CD4-positive, alpha-beta T cell treated with Interleukin-6 at 100 ng/mL for 8 hours (primary cell): ENCODE measurements at places on chromosomes 6 and 20.

DNA sequence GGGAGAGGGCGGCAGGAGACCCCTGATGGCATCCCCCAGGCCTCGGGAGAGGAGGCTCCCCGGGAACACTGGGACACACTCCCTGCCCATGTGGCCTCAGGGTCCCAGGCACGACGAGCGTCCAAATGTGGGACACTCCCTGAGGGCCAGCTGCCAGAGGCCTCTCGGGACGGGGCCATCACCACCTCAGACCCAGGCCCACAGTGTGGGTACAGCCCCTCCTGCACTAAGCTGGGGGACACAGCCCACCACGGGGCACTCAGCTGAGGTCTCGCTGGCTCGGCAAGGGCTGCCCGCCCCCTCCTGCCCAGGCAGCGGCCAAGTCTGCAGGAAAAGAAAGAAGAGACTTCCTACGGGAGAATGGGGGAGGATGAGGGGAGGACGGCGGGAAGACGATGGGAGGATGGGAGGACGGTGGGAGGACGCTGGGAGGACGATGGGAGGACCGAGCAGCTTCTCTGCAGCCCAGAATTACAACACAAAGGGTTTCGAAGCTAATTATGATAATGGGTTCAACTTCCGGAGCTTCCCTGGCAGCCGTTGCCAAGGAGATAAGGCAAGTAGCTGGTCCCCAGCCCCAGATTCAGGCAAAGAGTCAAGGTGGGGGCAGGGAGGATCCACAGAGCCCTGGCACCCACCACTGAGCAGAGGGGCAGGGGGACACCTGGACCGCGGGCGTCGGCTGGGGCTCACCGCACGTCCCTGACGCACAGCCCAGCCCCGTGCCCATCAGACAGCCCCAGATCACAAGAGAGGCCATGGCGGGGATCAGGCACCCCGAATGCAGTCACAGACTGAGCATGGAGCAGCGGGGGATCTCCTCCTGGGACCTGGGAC lies 17.5 kb downstream of the KCNQ2 start:
- DNase-seq, result no peak

DNA sequence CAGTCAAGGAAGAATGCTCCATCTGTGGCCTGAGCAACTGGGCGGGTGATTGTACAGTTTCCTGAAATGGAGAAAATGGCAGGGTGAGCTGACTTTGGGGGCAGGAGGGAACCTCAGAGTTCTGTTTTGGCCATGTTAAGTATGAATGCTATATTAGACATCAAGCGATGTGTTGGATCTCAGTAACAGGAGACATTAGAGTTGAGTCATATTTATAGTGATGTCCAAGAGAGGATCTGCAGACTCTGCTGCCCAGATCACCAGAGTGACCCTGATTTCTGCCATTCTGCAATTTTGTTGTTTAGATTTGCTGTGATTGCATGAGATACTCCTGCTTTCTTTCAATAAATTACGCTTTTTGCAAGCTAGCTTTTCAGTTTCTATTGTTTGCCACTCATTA lies 131.4 kb upstream of the ENPP5 start:
- no peak for DNase-seq

DNA sequence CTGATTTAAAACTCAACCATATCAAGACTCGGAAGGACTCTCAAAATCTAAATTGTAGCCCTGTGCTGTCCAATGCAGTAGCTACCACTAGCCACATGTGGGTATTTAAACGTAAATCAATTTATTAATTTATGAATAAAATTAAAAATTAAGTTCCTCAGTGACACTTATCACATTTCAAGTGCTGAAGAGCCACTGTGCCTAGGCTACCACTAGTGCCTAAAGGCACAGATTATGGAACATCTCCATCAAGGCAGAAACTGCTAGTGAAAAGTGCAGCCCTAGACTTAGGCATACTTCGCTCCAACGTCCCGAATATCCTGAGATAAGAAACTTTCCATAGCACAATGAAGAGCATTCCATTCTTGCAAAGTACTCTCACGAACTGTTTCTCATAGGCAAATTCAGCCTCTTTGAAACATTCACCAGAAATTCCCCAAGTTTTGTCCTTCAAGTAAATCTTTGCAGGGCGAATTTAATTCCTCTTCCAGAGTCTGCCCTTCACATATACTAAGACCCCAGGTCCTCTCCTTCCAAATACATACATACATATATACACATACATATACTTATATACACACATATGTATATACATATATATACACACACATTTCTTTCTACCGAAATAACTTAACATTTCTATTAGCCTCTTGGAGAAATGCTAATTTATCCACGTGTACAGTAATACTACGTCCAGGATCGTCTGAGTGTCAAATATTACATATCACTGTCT lies 1.3 kb downstream of the SUPT3H start:
- no peak for DNase-seq

- no peak for DNase-seq
Observed at GRCh38 chr6:48419992-48420391, 309.0 kb upstream of the PTCHD4 start.

DNA sequence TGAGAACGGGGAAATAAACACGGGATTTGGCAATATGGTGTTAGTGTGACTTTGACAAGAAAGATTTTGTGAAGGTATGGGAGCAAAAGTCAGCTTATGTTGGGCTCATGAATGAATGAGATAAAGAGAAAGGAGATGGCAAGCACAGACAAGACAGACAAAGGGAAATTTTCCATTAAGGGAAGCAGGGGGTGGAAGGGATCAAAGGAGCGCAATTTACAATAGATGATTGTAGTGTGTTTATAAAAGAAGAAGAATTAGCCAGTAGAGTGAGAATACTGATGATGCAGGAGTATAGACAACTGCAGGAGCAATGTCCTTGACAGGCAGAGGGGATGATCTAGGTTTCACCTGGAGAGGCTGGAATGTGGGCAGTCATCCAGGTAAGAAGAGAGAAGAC lies 34.1 kb downstream of the RBM24 start:
- no peak for DNase-seq

DNA sequence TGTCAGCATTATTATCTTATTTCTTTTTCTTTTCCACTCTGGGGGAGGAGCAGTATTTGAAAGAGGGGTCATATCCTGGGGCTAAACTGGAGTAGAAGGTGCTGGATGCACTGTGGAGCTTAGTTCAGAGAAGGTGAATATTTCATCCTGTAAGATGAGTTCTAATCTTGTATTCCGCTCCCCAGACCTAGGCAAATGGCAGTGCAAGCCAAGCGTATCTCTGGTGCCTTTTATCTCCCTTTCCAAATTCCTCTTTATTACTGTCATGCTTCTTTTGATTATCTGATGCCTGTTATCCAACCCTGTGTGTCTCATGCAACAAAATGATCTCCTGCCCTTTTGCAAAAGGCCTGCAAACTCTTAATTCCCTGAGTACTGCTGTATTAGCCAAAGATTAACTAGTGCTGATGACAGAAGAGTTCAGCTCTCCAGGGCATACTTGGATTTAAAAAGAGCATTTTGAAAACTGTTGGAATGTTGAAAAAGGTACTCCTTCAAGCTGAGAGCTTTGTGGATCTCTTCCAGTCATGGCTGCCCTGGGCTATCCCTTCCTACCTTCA lies 138.0 kb downstream of the CARMIL1 start:
- DNase-seq, result no peak

DNA sequence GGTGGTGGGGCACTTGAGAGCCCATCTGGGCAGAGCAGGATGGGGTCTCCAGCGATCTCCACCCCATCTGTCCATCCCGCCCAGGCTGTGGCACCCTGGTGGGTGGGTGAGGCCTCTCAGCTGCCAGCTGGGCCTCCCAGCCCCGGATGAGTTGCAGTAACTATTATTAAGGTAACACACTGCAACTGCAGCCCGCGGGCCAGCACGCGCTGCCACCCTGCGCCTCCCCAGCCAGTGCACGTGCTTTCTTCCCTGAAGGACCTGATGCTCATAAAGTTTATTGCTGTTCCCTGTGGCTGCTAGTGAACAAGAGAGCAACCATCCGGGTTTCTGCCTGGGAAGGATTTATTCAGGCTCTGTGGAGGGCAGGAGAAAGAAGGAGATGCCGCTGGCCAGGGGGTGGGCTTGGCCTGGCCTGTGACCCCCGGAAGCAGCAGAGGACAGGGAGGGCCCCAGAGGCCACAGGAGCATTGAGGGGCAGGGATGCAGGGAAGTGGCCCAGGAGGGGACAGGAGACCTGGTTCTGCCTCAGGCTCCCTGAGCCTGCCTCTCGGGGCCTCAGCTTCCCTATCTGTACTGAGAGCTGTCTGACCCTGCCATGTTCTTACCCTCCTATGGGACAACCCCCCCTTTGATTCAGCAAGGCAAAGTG lies 1.7 kb downstream of the IP6K3 start:
- DNase-seq, result no peak

DNA sequence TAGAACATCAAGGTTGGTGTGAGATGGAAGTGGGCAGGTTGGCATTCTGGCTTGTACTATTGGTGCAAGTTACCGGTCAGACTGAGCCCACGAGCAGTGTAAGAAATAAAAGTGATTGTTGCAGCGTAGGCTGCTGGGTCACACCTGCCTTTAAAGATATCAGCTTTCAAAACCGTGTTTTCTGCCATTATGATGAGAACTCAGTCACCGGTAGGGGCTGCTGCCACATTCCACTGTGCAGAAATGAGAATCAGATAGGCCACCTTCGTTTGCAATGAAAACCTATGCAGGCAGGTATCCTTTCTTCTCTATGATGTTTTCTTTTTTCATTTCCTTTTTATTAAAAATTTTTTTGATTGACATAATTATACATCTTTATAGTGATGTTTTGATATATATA lies 168.5 kb downstream of the MYLK4 start:
- no peak for DNase-seq

GRCh38 chr6:3355358-3356055 lies 96.8 kb downstream of the PSMG4 start:
- peak; percentile 30 for DNase-seq

GRCh38 chr6:136335736-136336363 lies 46.2 kb upstream of the BCLAF1 start:
- no peak for DNase-seq

GRCh38 chr6:82588020-82588419 lies 224.4 kb downstream of the TPBG start:
- DNase-seq, result no peak

- no peak for DNase-seq
Observed at GRCh38 chr6:37636116-37636515, 61.6 kb downstream of the MDGA1 start.

DNA sequence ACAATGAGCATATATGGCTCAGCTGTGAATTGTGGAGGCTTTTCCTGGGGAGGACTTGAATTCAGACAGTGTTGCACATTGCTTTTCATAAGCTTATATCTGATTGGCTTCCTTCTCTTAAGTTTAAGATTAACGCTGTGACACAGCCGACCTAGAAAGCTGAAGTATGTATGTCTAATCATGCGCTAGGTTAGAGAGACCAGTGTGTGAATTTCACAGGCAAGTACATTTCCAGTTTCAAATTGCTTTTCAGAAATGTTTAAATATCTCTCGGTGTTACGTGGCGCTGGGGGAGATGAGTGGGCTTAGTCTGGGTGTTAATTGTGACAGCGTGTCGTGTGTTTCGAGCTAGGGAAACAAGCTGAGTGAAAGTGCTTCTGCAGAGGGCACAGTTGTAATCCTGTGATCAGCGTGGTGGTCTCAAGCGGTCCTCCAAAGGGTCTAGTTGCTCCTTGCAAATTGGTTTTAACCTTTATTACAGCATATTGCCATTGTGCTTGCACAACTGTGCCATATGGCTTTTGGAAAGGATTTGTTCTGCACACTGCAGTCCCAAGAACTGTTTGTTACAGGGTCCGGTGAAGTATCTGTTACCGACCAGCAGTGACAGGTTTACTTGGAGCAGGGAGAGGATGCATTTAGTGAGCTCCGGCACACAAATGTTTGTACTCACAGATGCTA lies 166.6 kb downstream of the SASH1 start:
- no peak for DNase-seq

- DNase-seq, result no peak
Observed at GRCh38 chr20:6499566-6499965, 267.9 kb upstream of the BMP2 start.

GRCh38 chr6:14811775-14812428 lies 434.0 kb upstream of the JARID2 start:
- DNase-seq, result no peak

DNA sequence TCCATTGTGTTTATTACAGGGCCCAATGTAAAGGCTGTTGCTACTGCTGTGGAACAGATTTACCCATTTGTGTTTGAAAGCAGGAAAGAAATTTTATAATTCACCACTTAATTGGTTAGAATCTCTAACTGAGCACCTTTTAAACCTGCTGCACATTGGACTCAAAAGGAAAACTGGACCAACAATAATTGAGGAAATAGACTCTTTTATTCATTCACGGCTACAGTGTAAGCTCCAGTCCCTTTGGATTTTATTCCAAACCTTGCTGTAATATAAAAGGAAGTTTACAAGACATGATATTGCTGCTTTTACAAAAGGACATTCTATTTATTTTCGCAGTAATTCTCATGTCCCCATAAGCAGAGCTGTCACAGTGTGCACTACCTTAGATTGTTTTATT lies 33.9 kb downstream of the TBPL1 start:
- no peak for DNase-seq

DNA sequence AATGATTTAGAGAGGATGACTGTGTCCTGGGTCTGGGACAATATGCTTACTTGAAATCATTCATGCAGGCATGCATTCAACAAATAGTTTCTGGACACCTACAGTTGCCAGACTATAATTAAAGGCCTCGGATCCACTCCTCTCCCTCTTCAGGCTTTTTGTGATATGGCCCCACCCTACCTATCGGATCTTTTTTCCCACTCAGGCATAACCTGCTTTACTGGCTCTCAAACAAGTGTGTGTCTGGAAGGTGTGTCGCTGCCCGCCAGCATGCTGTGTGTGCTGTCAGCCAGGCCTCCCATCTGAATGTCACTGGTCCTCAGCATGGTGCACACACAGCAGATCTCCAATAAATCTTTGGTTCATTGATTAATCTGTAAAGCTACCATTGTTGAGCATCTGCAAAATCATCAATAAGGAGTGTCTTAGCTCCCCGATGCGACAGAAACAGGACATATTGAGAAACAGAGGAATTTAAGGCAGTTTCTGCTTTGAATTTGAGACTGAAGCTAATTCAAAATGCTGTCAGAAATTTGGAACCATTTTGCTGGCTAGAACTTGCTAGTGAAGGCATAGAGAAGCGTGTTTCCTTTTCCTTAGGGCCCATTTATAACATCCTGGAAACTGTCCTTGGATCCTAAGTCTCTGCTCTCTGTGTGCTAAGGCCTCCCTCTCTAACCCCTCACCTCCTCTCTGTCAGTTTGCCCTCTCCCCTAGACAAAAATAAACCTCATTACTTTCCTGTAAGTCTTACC lies 23.5 kb upstream of the CCN6 start:
- DNase-seq, result no peak

DNA sequence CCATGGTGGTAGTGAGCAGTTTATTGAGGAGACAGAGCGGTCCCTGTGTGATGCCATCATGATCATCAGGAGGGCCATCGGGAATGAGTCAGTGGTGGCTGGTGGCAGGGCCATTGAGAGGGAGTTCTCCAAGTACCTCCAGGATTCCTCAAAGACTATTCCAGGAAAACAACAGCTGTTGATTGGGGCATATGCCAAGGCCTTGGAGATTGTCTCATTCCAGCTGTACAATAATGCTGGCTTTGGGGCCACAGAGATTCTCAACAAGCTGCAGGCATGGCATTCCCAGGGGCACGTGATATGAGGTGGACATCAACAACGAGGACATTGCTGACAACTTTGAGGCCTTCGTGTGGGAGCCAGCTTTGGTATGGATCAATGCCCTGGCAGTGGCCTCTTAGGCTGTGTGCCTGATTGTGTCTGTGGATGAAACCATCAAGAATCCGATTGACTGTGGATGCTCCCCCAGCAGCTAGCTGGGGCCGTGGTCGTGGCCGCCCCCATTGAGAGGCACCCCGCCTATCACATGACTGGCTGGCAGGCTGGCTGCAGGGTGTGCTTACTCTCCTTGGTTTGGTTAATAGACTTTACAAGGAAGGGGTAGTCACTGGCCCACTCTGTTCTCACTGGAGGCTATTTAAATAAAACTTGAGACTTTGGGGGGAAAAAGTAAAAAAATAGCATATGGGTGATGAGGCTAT lies 16.7 kb downstream of the RAET1E start:
- DNase-seq, result no peak
